Fibroblast of villous mesenchyme (primary cell): ENCODE measurements at places on chromosomes 2 and 18.
A peak's percentile ranks its signal among the peaks of the same experiment; 100 is the strongest.

DNA sequence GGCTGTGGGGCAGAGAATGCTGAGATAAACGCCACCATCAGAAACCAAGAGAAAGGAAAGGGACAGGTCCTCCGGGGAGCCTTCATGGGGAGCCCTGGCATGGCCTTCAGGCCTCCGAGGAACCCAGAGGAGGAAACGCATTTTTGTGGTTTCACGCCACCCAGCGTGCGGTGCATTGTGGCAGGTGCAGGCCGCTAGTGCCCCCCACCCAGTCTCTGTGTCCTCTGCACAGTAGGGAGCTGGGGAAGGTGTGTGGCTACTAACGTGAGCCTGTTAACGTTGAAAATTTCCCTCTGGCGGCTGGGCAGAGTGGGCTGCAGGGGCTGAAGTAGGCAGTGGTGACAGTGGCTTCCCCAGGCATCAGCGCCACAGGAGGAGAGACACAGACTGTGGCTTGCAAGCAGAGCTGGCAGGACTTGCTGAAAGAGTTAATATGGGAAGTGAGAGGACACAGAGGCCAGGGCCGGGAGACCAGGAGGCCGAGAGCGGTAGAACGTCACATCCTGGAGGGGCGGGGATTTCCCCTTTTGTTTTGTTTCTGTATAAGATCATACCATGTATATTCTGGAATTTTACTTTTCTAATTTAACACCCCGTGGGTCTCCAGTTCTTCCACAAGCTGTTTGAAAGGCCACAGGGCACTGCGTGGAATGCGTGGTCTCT lies 166.9 kb downstream of the GBX2 start:
- no peak for DNase-seq

DNA sequence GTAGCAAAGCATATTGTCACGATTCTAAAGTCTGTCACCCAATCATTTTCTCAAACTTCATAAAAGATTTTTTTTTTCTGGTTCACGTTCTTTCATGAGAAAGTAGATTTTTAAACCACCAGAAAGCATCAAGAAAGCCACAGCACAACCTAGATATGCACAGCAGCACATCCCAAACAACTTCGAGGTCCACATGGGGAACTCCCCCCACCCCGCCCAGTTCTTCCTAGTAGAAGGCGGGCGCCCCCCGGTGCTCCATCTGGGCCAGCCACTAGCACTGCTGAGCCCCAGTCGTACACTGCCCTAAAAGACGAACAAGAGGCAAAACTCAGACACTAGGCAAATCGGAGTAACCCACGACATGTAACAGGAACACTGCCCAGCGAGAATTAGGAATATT lies 15.5 kb downstream of the HDLBP start:
- no peak for DNase-seq

DNA sequence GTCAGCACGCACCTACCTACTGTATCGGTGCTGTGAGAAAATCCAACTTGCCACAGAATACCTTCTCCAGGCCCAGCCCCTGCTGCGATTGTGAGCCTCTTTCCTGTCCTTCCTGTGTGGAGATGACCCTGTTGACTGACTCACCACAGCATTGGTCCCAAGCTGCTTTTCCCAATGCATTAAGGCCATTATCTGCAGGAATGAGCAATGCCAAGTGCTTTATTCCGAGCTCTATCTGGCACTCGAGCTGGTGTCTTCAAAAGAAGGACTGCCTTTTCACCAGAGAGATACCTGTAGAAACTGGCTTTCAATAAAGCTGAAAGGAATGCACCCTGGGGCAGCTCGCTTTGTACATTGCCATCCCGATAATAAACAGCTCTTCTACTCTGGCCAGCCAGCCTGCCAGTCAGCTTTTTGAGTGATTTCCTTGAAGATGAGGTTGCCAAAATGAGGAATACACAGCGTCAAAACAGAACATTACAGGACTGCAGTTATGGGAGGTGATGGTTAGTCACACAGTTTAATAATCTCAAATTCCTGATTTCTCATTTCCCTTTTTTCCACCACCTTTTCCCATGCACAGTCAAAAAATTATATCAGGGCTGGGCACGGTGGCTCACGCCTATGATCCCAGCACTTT lies 8.3 kb upstream of the RNF103 start:
- no peak for DNase-seq

DNA sequence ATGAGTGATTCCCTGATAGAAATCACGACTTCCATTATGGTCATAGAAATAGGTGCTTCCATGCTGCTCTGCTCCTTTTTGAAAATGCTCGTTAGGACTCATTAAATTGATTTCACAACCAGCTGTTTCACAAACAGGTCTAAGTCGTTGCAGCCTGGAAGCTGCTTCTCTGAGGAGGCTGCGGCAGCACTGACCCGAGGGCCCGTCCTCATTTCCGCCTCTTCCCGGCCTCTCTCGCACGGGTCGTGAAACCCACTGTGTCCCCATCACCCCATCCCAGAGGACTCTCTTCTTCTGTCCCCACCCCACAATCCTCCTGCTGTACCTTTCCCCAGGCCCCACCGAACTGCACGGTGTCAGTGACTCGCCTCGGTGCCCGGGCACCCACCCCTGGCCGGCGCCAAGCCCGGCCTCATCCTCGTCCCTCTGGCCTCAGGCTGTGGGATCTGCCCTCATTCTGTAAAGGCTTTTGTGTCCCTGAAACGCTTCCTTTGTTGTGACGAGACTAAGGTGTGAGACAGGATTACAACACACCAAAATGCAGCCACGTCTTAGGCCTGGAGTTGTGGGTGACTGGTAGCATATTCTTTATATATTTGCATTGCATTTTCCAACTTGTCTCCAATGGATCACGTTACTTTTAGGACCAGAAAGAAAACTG lies 112.7 kb upstream of the CTDP1 start:
- no peak for DNase-seq

- no peak for DNase-seq
These were observed 4.8 kb upstream of the IGFBP5 start for GRCh38 chr2:216700088-216700567.

DNA sequence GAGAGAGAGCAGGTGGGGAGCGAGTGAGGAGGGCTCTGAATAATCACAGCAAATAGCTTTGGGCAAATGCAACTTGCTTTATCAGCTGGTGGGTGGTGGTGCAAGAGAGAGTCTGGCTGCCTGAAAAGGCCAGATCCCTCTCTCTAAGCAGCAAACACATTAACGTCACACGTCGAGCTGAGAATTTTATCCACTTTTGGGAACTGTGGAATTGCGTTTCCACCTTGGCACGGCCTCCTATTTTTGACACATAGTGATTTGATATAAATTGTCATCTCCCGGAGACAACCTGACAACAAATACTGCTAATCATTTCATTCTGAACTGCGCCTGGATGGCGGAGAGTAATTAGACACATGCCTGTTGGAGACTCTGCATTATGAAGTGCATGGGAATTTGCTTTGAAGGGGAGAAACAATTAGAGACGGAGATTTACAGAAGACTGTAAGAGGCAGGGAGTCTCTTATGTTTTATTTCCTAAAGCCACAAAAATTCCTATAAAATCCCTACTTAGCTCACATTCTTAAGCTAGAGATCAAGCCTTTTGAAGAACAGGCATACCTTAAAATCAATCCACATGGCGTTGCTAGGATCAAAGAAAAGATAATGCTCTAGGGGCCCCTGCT lies 634.1 kb downstream of the TDRD15 start:
- no peak for DNase-seq

DNA sequence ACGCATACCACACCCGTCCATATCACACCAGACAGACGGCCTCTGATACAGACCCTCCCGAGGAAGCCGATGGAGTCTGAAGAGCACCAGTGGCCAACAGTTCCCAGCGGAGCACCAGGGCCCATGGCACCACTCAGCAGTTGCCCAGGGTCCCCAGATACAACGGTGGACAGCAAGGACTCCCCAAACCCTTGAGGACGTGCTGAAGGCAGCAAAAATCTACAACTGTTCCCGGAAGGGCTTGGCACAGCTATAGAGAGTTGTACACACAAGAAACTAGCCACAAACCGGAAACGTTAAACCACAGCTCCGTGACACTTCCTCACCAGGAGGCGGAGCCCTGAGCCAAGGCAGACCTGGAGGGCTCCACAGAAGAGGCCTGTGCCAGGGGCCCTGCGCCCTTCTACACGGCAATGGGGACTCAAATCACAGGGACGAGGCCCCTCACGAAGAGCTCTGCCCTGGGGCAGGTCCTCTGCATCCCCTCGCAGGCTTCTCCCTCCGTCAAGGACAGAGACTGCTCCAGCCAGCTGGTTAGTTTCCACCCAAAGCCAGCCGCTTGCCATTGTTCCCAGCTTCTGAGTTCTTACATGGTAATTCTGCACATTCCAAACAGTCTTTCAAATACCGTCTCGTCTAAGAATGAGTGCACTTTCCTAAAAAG lies 133.4 kb downstream of the HDAC4 start:
- DNase-seq: peak; percentile 89
